Nasal cavity respiratory epithelium epithelial cell of viscerocranial mucosa (primary cell): ENCODE measurements at places on chromosomes 7 and 10. TPM values are rescaled to one million over a fixed set of nuclear protein-coding genes. Genes with fewer than 3 reads are reported as not detected.

The FFAR4 gene
- not detected in 2 replicates for total RNA-seq

The ZPBP gene
- total RNA-seq, result not detected in 2 replicates

The CALCR gene
- total RNA-seq, result not detected in 2 replicates

The RAMP3 gene
- not detected in 2 replicates for total RNA-seq

The PTCD1 gene
- 8.9 and 10.3 TPM in 2 replicates for total RNA-seq

The PILRA gene
- total RNA-seq, result under 0.01 and 0.14 TPM in 2 replicates

The FBXO24 gene
- total RNA-seq, result 0.21 and 0.34 TPM in 2 replicates

The SLC26A5 gene
- total RNA-seq, result not detected in 2 replicates

The PRLHR gene
- total RNA-seq, result not detected in 2 replicates

The KIAA1549 gene
- total RNA-seq, result under 0.01 and 2.2 TPM in 2 replicates

The BBIP1 gene
- total RNA-seq, result 10.9 and 13.3 TPM in 2 replicates

The GIMAP4 gene
- total RNA-seq, result not detected in 2 replicates

The LRWD1 gene
- total RNA-seq, result 22.5 and 27.0 TPM in 2 replicates

The EFCAB10 gene
- 0.64 and 0.68 TPM in 2 replicates for total RNA-seq

The CUX1 gene
- total RNA-seq, result 32.8 and 95.0 TPM in 2 replicates
